Activated naive CD4-positive, alpha-beta T cell (primary cell): ENCODE measurements at places on chromosomes 1 and 21.

DNA sequence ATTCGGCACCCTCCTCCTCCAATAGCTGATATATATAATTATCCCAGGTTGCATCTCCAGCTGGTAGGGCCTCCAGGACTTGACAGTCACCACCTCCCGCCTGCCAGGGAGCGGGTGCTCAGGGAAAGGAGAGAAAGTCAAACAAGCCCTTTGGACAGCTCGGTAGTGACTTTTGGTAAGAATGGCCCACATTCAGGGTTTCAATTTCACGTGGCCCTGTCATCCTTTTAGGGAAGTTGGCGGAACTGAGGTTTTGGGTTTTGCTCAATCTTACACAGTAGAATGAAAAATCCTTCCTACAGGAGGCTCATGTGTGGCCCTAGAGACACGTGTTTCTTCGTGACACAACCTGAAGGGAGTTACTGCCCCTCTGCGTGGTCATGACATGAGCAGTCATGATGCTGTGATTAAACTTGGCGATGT, 44.2 kb downstream of the CAPN8 start:
- DNase-seq, result no peak

GRCh38 chr1:86739648-86740509, 35.5 kb downstream of the SH3GLB1 start:
- no peak for DNase-seq

DNA sequence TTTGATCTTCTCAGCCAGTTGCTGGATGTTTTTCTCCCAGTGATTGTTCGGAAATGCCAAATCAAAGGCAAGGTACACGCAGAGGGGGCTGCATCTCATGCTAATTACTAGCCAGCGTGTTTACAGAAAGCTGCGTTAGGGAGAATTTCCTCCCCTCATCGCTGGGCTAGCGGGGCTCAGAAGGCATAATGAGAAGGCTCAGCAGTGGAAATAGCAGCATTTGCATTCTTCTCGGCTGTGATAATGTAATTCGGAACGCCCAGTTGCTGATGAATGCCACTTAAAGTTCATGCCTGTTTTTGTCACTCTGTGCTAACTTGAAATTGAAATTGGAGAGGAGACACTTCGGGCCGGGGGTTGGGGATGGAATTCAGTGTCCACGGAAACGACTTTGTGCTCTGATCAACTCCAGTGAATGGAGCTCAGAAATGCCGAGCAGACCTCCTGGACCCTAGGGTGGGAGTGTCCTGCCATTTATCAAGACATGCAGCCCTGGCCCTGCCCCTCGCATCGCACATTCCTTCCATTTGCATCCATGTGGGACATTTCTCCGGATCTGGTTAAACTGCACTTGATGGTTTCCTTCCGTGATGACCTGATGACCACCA, 313.4 kb upstream of the C1orf174 start:
- no peak for DNase-seq

DNA sequence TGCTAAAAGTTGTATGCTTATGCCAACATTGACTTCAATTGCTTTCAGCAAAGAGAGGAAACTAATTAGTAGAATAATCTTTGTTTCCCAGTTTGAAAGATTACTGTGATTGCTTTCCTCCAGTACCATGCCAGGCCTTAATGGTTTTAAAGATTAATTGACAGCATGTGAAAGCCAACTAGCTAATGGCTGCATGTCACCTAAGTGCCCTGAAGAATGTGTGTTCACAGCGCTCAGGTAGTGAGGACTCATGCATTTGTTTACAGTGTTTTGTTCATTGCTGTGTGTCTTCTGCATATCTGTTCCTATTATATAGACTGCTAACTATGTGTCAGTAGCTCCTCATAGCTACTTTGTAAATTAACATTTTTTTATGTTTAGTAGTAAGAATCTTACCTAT, 335.6 kb downstream of the LRRIQ3 start:
- no peak for DNase-seq

- DNase-seq, result no peak
Observed at GRCh38 chr1:107894605-107895004, 70.4 kb downstream of the VAV3 start.
